ENCODE measurements at places on chromosomes 1 and 21.

DNA sequence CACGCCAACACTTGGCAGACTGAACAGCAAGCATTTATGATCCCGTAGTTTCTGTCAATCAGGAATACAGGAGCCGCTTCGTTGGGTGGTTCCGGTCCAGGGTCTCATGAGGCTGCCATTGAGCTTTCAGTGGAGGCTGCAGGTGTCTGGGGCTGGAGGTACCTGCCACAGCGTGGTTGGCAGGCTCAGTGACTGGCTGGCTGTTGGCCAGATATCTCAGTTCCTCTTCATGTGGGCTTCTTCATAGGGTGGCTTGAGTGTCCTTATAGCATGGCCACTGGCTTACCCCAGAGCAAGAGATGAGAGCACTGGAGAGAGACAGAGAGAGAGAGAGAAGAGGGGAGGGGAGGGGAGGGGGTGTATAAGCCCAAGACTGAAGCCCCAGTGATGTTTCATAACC, 29.3 kb downstream of the PIK3CD start:
- DNase-seq: no peak

DNA sequence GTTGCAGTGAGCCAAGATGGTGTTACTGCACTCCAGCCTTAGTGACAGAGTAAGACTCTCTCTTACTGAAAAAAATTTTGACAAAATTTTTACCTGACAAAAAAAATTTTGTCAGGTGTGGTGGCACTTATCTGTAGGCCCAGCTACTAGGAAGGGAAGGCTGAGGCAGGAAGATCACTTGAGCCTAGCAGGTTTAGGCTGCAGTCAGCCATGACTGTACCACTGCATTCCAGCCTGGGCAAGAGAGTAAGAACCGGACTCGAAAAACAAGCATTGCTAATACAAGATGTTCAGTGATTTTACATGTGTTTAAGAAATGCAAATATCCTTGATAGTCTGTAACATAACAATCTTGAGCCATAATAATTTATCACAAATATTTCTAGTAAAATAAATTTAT, 46.9 kb downstream of the USP48 start:
- no peak for DNase-seq

GRCh38 chr1:29664711-29665110, 428.4 kb downstream of the PTPRU start:
- DNase-seq: no peak

- peak; percentile 66 for DNase-seq
Measured at GRCh38 chr1:205812271-205812877, 624 bp downstream of the SLC41A1 start.

DNA sequence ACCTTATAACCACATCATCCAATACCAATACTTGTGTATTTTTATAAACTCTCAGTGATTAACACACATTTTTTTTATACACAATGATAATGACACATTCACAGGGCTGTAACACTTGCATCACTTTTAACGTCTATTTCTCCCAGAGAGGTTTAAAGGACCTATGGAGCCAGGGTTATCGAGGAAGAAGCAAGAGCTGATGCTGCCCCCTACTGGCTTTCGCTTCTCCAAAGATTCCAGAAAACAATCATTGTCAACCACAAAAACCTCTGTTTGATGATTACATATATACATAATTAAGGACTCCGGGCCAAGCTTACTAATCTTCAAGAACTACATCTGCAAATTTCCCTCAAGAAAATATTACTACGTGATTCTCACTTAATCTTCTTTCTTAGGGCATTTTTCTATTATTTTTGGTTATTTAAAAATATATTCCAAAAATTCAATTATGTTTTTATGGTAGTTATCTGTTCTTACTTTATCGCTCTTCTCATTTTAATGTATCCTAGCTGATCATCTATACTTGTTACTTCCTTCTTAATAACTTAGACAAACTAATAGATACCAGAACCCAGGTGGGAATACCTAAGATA, 214.5 kb downstream of the VAV3 start:
- DNase-seq: peak; percentile 83

DNA sequence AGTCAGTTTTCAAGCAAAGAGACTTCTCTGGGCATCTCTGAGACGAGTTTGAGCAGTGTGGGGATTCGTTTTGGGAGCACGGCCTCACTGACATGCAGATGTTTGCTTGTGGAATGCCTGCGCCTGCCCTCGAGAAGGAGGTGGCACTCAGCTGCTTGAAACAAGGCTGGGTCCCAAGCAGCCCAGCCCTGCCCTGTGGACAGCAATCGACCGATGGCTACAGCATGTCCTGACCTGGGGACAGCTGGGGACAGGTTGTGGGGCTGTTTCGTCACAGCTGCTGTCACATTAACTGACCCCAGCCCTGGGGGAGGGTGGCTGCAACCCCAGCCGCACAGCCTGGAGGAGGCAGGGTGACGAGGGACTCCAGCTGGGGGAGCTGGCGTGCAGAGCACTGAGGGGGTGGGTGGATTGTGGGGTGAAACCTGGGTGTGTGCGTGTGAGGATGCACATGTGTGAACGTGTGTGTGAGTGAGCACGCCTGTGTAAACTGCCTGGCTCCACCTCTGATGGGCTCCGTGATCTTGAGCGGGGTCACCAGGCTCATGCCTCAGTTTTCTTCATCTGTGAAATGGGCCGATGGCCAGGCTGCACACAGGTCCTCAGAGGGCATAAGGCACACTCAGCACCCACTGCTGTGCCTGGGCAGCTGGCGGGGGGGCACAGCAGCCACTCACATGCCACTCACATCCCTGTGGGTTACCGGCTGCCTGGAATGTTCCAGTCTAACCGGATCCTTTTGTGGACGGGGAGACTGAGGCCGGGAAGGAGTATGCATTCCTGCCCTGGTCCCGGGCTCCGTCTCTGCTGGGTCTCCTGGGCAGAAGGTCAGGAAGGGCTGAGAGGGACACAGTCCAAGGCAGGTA, 49.3 kb downstream of the COL18A1 start:
- no peak for DNase-seq

DNA sequence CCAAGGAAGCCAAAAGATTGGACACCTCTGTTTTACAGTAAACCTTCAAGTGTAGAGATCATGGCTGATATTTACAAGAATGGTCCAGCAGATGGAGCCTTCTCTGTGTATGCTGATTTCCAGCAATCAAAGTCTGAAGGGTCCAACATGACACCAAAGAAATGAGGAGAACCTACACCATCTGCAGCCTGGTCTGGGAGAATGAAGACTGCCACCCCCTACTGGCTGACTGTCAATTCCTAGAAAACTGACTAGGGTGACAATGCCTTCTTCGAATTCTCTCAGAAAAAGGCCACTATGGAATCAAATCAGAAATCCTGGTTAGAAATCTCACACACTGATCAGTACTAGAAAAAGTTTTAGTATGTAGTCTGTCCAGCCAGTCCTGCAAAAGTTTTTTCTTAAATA, 83.3 kb downstream of the CDC42BPA start:
- DNase-seq: peak; percentile 48

- DNase-seq: no peak
Measured at GRCh38 chr21:25422610-25423608, 184.4 kb downstream of the MRPL39 start.

GRCh38 chr1:19670787-19671186, 6.1 kb downstream of the HTR6 start:
- DNase-seq: no peak

- no peak for DNase-seq
Measured at GRCh38 chr21:38696579-38696978, 109.2 kb upstream of the ETS2 start.

GRCh38 chr1:161727256-161727924, 6.0 kb downstream of the FCRLB start:
- no peak for DNase-seq

DNA sequence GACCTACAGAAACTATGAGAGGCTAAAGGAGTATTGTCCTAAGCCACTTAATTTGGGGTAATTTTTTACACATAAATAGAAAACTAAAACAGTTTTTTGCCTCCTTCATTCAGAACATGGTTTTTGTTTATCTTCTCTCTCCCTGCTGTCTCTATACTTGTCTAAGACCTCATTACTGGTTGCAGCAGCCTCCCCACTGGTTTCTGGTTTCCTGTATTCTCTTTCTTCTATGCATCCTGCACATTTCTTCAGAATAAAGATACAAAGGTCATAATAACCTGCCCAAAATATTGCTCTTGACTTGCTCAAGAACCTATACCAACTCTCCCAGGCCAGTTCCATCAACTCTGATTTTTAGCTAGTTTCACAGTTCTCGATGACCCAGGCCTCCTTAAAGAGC, 19.8 kb upstream of the BOLA1 start:
- no peak for DNase-seq

- no peak for DNase-seq
Measured at GRCh38 chr1:212311836-212312497, 26.8 kb downstream of the PPP2R5A start.

GRCh38 chr1:177945943-177946650, 23.8 kb downstream of the SEC16B start:
- DNase-seq: peak; percentile 68

DNA sequence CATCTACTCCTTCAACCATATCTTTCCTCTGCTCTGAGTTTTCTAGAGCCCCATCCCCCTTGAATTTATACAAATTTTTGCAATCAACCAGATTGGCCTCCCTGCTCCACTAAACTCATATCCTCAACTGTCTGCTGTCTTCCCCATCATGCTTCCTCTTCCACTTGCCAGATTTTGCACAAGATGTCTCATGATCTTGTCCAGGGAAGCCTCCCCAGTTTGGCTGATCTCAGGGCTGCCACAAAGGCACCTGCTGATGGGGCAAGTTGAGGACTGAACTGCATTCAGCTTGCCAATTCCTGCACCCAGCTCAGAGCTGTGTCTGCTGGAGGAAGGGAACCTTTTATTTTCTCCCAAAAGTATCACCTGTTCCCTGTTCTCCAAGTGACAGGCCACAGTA, 3.9 kb upstream of the KCNJ9 start:
- DNase-seq: no peak

DNA sequence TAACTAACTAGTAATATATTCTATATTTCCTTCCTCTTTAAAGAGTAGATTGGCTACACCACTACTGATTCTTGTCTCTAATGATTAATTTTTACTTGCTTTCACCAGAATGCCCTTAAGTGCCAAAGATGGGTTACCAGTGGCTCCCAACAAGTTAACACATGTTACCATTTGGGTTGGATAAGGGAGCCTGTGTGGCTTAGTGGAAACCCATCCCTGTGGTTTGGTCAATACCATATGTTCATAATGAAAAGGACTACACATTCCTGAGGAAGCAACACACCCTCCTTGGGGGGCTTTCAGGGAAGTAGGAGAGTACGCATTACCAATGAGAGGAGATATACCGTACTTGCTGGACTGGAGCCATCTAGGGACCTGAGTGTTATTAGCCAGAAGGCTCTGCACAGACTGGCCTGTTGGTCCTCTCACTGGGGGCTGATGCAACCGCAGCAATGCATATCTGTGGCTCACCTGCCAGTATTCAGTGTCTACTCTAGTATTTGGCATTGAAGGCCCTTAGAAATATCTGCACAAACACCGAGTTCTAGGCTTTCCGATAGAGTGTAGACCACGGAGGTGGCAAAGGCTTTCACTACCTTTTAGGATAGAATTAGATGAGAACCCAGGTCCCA, 29.3 kb upstream of the PLXNA2 start:
- DNase-seq: no peak

DNA sequence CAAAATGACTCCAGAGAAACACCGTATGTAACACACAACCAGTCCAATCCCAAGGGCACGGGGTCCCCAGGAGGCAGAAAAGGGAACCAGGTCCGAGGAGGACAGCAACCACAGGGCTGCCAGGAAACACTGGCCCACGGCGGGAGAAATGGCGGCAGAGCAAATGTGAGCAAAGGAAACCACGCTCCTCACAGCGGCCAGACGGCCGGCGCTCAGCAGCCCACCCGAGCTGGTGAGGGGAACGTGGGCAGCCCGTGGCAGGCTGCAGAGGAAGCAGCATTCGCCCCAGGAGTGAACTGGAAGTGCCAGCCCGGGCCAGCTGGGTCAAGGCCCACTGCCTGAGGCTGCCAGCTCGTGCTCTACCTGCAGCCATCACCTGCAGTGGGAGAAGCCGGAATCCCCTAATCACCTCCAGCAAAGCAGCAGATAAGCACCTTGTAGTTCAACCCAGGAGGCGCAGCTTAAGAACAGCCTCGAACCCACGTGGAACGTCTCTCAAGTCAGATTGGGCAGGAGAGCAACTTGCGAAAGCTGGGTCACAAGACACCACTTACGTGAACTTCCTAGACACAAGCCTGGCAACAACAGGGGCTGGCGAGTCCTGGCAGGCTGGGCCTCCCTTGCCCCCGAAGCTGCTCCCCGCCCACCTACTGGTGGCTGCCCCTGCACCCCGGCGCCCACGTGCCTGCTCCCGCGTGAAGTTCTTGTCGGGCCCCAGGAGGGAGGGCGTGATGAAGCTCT, 6.7 kb downstream of the SLC19A1 start:
- no peak for DNase-seq

GRCh38 chr1:110248746-110249145, 38.6 kb downstream of the KCNC4 start:
- DNase-seq: no peak

- no peak for DNase-seq
Measured at GRCh38 chr1:22260860-22261432, 118.0 kb upstream of the WNT4 start.

GRCh38 chr1:70146488-70146887, 58.9 kb downstream of the LRRC40 start:
- DNase-seq: no peak

- peak; percentile 64 for DNase-seq
Measured at GRCh38 chr1:229940684-229941083, 126.4 kb upstream of the GALNT2 start.

DNA sequence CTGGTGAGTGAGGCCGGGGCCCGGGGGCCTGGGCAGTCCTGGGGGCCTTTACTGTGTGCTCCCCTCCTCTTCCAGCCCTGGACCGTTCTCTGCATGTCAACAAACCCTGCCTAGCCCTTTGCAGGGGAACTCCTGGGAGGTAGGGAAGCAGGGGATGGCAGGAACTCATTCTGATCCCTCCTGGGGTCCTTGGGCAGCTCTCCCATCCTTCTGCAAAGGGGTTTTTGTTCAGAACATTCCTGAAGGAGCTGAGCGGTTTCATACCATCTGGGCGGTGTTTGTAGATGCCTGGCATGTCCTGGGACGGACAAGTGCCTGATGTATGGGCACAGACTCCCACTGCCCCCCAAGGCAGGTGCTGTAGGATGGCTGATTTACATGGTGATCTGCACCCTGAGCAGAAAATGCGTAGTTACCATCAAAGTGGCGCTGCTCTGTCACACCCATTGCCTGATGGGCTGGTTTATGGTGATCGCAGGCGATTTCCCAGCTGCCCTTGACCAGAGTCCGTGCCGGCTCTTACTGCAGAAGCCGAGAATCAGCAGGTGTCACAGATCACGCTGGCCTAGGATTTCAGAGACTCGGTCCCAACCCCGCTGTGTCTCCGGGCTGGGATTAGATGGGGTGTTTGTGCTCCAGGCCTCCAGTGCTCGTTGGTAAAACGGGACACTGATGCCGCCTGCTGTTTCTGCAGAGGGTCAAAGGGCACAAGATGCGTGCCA, 71.6 kb upstream of the TRAPPC10 start:
- no peak for DNase-seq

- no peak for DNase-seq
Measured at GRCh38 chr1:35443768-35444518, 113.3 kb downstream of the KIAA0319L start.

GRCh38 chr1:51843948-51844347, 34.6 kb downstream of the NRDC start:
- DNase-seq: no peak

All from cardiac muscle cell (in vitro differentiated cells and primary cell).